ENCODE measurements at places on chromosomes 5 and 9.

DNA sequence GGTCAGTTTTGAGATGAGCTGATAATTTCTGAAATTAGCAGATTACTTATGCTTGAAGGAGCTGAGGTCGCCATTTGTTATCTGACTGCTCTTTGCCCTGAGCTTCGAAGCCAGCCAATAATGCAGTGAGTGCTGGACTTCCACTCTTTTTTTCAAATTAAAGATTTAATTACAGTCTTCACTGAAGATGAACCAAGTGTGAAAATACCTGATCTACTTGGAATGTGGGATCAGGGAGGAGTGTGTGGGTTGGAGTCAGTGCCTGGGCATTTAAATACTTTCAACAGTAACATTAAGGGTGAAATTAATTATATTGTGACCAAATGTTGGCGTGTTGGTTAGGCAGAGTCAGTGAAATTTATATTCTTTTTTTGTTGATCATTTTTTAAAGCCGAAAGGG, 23.9 kb upstream of the DMRT3 start:
- no peak for DNase-seq

DNA sequence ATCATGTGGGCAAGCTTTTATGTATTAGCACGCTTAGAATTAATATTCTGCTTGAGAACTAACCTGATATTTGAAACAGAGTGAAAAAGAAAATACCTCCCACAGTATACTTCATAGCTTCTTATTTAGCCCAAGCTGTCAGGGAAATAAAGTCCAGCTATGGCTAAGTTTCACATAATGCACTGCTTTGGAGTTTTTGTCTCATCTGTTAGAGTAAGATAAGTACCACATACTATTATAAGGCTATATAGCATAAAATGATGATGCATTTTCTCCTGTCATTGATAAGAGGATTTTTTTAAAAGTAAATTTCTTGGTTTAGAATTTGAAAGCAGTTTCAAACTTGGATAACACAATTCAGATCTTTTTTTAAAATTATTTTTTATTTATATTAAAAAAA, 2.4 kb upstream of the ANKDD1B start:
- no peak for DNase-seq

- DNase-seq: no peak
Observed at GRCh38 chr5:119271758-119272730, 83.8 kb upstream of the TNFAIP8 start.

DNA sequence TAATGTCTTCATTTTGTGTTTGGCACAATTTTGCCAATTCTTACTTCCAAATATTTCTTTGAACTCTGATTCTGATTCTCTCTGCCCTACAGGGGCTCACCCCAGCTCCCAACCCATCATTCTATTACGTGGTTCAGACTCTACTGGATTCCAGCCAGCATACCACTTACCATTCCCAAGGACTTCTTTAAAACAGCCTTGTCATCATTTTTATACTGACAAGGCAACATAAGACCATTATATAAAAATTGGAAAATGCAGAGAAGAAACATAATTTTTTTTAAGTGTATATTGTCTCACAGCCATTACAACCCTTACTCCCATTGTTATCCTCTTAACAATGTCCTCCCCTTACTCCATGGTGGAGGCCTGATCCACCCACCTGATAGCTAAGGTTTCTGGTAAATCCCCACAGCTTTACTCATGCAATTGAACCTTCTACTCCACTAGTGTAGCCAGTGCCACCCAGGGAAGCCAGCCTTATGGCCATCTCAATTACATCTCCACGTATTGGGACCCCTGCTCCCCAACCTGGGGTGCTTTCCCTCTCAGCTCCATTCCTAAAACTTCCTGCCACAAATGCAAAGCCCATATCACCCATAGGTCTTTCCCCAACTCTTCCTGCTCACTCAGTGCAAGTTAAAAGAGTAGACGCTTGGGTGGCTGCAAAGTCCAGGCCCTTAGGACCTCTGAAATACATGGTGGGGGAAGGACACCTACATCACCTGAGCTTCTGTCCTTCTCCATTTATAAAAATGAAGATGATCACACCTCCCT, 19.1 kb downstream of the UGT3A2 start:
- no peak for DNase-seq

DNA sequence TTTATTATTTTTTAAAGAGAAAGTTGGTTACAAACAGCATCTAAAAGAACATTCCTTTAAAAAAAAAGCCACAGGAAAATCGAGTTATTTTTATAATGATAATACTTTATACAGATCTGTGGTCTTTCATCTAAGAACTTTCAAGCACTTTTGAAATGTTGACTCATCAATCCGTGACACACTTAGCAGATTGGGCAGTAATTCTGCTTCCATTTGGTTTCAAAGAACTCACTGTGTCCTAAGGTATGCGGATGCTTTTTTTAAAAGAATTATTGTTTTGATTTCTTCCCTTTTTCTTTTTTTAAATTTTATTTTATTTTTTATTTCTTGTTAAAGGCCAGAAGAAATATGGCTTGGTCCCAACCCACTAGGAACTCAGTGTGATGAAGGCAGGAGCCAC, 147.8 kb downstream of the AOPEP start:
- no peak for DNase-seq

GRCh38 chr5:107470295-107470582, 200.5 kb downstream of the EFNA5 start:
- DNase-seq: no peak

- no peak for DNase-seq
Observed at GRCh38 chr5:63878788-63879187, 83.5 kb downstream of the HTR1A start.

- no peak for DNase-seq
Observed at GRCh38 chr9:126173401-126173800, 153.2 kb upstream of the MVB12B start.
